Astrocyte of the spinal cord (primary cell): ENCODE measurements at places on chromosomes 7 and 10.
A peak's percentile ranks its signal among the peaks of the same experiment; 100 is the strongest.

GRCh38 chr7:20206104-20206896, 10.9 kb downstream of the MACC1 start:
- no peak for DNase-seq

DNA sequence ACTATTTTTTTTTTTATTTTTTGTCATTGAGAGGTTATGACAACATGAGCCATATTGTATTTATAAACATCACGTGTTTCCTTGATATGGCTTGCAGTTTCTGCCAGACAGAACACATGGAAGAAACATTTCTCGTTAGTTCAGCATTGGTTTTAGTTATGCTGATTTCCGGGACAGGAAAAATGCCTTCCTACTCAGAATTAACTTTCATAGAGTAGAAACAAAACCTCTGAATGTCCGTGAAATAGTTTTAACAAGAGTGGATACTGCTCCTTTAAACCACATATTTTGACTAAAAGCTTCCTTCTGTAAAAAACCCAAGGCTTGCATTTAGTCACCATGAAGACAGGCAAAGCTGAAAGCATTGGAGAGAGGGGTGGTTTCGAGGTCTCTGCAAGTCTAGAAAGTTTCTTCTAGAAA, 240.4 kb downstream of the KIAA1217 start:
- DNase-seq: peak; percentile 71

DNA sequence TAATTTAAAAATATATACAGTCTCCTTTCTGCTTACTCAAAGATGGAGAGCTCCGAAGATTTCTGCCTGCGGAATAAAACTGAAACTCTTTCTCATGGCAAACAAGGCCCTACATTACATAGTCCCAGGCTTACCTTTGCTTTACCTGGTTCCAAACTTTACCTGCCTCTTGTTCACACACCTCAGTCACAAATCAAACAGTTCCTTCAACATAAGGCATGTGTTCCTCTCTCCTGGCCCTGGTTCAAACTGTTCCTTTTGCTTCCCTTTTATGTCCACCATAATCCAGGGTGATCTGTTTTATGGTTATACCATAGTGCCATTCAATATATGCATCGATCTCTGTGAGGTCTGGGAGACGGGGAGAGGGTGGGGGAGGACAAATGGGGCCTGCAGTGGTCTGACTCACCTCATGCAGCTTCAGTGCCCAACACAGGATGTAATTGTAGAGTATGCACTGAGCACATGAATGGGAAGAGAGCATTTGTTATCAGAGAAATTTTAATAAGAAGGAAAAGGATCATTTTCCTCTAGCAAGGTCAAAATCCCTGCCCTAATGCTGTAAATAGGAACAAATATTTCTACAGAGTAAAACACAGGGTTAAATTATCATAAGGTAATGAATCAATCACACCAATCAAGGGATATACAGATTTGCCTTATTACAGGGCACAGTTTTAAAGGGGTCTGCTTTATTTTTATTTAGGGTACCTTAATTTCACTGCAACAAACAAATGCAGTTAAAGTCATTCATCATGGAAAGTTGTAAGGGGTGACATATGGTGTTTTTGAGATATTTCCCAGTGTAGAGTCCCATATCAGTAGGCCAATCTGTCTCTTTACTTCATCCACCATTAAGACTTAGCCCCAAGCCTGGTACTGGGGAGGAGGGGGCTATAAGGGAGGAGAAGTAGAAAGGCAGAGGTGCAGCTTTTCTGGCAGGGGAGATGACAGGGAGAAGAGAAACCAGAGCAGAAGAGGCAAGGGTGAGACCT, 88.8 kb upstream of the PDE1C start:
- peak; percentile 26 for DNase-seq

GRCh38 chr10:51447119-51447518, 252.3 kb downstream of the CSTF2T start:
- DNase-seq: no peak

GRCh38 chr7:104981672-104982037, 32.4 kb upstream of the KMT2E start:
- no peak for DNase-seq

DNA sequence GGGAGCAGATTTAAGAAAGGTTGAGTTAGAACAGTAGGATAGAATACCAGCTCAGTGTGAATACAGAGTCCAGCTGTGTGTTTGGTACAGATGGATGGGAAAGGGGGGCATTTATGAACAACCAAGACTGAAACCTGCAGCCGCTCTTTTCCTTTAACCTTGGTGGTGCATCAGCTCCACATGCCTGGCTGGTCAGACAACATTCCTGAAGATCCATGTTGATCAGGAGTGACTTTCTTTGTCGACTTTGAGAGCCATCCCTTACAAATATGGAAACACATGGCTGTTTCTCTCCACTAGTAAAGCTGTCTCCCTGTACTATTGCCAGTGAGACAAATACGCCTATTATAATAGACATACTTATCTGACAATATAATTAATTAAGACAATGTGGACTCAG, 476.5 kb upstream of the IGFBP3 start:
- DNase-seq: no peak

- no peak for DNase-seq
Observed at GRCh38 chr7:64884913-64885370, 18.1 kb upstream of the ZNF273 start.

DNA sequence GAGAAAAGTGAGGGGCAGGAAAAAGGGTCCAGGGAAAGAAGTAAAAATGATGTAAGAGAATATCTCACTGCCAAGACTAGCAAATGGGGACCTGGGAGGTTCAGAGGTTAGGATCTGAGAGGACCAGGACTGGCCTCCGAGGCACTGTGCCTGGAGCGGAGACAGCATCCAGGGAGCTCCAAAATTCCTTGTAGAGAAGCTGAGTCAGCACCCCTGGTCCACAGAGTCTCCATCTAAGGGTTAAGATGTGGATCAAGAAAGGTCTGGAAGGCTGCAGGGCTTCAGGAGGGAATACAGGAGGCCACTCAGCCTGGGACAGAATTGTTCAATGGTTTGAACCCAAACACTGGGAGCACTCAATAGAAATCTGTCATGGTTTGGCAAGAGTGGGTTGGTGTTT, 30.6 kb downstream of the ZNF503 start:
- no peak for DNase-seq

GRCh38 chr10:72665925-72666324, 26.0 kb upstream of the MCU start:
- DNase-seq: no peak

DNA sequence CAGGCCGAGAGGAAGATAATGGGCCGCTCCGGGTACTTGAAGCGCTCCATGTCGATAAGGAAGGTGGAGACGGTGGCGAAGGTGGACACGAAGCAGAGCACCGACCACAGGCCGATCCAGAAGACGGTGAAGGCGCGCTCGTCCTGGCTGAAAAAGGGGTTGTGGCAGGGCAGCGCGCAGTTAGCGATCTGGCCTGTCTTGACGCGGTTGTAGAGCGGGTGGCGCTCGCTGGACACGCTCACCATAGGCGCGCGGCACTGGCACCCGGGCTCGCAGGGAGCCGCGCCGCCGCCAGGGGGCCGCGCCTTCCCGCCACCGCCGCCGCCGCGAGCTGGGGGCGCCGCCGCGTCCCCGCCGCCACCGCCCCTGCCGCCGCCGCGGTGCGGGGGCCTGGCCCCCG, 1.6 kb downstream of the FZD8 start:
- peak; percentile 66 for DNase-seq

- DNase-seq: no peak
Observed at GRCh38 chr10:47409171-47409865, 25.2 kb upstream of the ZNF488 start.

DNA sequence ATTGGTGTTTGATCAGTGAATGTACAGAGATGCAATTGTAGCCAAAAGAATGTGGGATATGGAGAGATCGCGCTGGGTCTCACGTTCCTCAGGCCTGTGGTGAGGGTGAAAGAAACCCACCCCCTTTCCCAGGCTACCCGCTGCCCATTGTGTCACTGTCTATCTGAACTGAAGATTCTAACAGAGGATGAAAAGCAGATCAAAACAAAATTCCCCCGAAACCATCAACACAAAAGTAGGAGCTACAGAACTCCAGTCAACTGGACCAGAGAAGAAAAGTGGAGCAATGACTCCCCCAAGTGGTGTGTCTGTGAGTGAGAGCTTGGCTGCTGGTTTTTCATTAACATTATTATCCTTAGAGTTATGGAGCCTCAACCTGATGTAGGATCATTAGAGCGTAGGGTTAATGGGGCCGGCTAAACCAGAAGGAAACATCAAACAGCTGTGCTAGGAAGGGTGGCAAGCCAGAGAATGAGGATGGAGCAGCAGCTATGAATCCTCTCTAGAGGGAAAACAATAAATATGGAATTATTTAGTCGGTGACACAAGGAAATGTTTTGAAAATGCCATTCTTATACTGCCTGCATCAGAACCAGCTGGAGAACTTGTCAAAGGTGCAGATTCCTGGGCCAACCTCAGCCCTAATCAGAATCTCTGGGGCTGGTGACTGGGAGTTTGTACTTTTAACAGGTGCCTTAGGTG, 38.3 kb downstream of the AKR1B1 start:
- DNase-seq: peak; percentile 40

- DNase-seq: no peak
Observed at GRCh38 chr10:116270126-116270770, 2.8 kb downstream of the GFRA1 start.
